Activated T-cell treated with anti-CD3 and anti-CD28 coated beads, Interleukin-2, amount 50 U/mL, for 48 hours (primary cell): ENCODE measurements at places on chromosomes 6 and 20.

DNA sequence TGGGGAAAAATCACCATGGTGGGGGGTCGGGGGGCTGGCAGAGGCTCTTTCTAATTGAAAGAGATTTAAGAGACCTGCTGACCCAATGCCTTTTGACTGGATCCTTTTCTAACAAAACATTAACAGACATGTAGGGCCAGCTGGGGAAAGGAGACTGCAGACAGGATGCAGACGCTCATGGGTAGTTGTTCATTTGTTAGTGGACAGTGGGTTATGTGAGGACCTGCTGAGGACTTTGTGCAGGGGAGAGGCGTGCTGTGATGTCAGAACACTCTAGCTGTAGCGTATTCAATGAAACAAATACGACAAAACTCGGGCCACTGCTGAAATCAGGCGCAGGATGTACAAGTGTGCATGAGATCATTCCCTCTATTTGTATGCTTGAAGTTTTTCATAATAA lies 1.2 kb downstream of the IP6K3 start:
- no peak for DNase-seq

- peak; percentile 76 for DNase-seq
Measured at GRCh38 chr6:11732036-11732631, 46.5 kb downstream of the ADTRP start.

DNA sequence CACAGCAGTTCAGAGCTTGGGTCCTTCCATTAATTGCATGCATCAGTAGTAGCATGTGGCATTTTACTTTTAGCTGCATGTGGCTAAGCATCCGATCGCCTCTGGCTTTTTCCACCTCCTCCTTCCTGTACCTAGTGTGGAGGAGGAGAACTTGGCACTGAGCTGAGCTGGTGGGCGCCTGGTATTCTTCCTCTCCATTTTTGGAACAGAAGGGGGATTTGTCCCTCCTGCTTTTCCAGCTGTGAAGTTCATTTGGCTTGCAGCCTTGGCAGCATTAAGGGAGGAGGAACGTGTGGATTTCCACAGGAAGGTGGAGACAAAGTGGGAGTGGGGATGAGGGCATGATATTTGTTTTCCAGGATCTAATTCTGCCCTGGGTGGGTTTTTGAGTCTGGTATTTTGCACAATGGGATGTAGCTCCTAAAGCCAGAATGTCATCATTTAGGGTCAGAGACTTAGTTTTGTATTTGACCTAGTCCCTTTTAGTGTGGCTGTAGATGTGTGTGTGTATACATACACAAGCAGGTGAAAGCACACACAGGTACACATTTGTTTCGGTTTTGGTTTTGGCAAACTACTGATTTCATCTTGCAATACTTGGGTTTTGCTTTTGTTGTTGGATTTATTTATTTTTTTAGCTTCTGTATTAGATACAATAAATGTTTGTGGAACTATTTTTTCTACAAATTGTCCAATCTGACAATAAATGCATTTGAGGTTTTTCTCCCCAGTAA lies 90.0 kb downstream of the SASH1 start:
- DNase-seq = no peak

DNA sequence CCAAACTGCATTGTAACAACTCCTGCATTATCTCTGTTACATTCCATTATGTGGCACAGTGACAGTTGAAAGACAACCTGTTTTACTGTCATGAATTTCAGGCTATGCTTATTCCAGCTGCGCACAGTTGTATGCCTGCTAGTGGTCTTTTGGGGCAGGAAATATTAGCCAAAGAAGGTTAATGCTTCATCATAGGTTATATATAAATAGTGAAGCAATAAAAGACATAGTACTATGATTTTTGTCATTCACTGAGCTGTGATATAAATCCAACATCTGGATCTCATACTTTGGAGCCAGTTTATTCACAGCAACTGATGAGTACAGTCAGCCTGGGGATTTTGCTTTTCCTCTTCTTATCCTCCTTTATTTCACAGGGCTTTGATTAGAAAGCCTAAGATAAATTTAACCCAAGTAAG lies 55.6 kb downstream of the FILIP1 start:
- no peak for DNase-seq

GRCh38 chr20:417801-418342 lies 9.8 kb downstream of the RBCK1 start:
- no peak for DNase-seq

- DNase-seq = no peak
Measured at GRCh38 chr6:54206510-54206909, 95.3 kb downstream of the MLIP start.

DNA sequence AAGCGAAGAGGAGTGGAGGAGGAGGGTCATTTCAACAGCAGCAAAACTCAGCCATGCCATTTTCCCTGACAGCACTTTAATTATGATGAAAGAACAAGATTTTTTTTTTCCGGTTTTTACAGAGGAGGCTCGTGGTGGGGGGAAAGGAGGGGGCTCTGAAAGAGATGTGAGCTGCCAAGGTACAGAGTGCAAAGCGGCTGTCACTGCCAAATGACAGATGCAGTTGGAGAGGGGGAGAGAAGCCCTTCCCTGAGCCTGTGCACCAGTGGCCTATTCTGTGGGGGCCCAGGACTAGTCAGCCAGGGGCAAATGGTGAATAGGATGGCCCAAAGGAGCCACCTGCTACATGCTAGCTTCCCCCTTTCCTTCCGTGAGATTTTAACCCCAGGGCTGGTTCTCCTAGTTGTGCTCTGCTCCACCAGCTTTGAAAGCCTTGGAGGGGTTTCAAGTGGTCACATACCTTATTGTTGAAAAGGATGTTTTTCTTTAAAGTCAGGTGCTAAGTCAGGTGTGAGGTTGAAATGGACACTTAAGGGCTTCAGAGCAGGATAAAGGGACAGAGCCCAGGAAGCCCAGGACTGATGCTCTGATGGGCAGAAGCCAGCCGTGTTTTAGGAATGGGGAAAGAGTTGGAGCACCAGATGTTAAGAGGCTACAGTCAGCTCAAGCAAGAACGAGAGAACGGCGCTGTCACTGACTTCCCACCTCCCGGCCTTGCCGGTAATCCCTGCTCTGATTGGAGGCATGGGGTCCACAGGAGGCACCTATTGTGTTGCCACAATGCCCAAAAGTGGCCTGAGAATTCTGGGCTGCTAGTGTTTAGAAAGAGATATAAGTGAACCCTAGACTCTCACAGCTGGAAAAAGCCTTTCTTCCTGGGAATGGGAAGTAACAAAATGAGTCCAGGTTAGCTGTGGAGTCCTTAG lies 24.8 kb downstream of the GNAS start:
- no peak for DNase-seq

- no peak for DNase-seq
Measured at GRCh38 chr6:82603871-82604270, 240.3 kb downstream of the TPBG start.

DNA sequence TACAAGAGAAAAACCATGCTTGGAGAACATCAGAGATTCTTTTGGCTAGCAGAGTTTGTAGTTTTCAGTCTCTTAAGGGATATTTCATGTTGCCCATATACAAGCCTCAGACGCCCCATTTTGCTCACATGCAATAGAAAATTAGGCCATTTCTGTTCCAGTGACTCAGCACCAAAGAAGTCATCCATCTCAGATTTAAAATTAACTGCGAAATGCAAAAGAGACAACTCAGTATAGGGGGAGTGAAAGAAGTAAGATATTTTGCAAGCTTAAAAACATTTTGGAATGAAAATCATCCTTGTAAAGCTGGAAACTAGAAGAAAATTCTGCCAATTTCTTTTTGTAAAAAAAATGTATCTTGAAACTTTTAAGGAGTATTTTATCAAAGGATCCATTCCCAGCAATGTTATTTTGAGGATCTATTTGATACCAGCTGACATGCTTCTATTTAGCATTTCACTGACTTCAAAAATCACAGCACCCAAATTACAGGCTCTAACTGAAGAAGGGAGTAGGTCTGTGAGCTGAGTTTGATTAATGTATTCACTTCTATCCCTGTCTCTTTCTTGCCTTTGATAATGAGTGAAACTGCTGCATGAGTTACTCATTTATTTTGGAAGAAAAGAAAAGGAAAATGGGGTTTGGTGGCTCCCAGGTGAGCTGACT lies 223.7 kb upstream of the SULF2 start:
- DNase-seq = no peak

DNA sequence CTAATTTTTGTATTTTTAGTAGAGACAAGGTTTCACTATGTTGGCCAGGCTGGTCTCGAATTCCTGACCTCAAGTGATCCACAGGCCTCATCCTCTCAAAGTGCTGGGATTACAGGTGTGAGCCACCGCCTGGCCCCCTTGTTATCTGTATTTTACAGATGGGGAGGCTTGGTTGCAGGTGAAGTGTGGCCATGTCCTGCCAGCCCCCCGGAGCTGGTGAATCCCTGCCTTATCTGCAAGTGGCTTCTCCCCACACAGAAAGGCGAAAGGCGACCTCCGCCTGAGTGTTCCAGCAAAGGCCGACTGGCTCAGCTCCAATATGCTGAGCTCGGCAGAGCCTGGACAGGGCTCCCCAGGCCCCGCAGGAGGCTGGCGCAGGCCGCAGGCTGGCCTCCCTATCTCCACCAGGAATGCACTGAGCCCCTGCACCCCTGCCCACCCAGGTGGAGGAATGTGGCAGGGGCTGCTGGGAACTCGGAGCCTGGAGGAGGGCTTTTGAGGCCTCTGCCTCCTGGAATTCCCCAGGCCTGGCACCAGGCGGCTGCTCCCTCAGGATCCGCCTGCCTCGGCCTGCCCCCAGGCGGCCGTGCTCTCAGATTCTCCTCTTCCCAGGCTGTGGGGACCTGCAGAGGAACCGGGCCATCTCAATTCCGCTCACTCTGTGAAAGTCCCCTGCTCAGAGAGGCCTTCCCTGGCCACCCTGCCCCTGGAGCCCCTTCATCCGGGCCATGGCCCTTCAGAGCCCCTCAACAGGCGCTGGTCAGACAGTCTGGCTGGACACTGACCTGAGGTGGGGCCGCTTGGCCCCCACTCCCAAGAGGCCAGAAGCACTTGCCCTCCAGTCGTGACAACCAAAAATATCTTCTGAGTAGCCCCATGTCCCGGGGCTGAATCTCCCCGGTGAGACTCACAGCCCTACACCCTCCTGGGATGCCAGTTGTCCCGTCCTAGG lies 9.3 kb upstream of the LAMA5 start:
- DNase-seq = no peak

DNA sequence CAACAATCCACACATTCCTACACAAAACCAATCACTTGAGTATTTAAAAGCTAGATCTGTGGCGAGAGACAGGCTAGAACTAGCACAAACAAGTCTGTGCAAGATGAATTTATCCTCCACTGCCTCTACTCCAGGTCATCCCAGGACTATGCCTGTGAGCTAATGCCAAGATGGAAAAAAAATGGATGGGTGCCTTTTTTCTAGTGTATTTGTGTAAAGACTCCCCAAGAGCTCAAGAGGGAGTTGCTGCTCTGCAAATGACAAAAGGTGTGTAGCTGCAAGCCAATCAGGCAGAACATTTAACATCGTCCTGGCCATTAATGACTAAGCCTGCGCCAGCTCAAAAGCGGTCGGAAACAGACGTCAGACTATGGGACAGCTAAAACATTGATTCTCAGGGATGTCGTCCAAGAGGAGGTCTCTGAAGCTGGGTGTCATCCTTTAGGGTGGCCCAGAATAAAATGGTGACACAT lies 21.9 kb downstream of the ATXN1 start:
- DNase-seq = no peak

- no peak for DNase-seq
Measured at GRCh38 chr6:71259888-71260604, 28.6 kb upstream of the OGFRL1 start.

DNA sequence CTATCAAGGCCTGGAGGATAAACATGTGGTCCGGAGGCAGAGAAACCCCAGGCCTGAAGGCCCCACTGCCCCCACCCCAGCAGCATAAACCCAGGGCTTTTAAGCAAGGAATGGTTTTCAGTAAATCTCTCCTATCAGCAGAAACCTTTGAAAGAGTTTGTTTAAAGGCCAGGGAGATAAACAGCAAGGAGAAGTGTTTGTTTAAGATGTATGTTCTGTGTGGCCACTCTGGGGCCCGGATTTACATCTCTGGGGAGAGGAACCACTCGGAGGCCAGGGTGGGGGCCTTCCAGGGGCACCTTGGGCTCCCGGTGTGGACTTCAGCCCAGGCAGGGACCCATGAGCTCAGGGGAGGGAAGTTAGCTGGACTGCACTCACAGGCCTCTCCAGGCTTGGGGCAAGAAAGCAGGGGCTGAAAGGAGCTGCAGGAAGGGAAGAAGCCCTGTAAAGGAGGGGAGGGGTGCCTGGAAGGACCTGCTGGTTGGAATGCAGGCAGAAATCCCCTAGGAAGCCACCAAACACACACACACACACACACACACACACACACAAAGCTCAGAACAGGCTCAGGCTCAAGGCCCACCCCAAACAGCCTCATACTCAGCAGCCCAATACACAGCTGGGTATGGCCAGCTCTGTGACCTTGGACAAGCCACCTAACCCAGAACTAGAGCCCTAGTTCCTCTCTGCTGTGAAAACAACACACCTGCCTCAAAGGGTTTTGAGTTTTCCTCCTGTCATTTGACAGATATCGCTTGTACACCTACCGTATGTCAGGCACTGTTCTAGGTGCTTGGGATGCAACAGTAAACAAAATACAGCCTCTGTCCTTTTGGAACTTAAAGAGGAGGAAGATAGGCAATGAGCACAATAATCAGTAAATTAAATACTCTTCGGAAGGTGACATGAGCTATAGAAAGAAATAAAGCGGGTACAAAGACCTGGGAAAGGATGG lies 26.2 kb upstream of the FOXP4 start:
- DNase-seq = no peak

GRCh38 chr6:166507809-166508564 lies 78.5 kb downstream of the RAMACL start:
- no peak for DNase-seq

- no peak for DNase-seq
Measured at GRCh38 chr6:163354085-163354484, 60.4 kb upstream of the QKI start.

DNA sequence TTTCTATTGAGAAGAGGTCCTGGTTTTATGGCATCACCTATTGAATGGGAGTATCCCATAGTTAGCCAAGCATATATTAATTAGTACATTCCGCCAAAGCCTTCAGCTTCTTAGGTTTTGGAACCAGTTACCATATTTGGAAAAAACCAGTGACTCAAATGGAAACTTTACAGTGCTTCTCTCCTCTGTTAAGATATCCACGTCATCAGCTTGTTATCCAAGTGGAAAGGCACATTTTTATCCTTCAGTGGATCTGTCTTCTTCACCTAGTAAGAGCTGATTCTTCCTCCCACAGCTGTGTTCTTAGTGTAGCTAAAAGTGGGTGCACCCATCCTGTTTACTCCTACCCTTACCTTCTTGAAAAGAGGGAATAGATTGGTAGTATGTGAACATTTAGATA lies 34.5 kb downstream of the TPD52L1 start:
- no peak for DNase-seq

DNA sequence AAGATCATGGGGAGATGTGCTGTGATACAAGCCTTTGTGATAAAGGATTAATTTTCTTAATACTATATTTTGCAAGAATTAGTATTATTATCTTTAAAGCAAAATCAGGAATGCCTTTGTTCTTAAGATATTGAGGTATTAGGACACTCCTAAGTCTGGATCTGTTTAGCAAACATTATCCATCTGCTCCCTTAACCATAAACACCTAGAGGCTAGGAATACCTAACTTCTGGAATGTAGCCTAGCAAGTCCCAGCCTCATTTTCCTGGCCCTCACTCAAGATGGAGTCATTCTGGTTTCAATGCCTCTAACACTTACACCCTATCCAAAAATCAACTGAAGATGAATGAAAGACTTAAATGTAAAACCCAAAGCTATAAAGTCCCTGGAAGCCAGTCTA lies 106.3 kb upstream of the GJE1 start:
- DNase-seq = no peak

- DNase-seq = peak; percentile 83
Measured at GRCh38 chr20:35600993-35601973, 14.3 kb upstream of the SPAG4 start.

- no peak for DNase-seq
Measured at GRCh38 chr6:46932526-46933319, 11.0 kb upstream of the ADGRF5 start.
